Left hindlimb (tissue), 1 donor: ENCODE measurements at places on chromosomes 2 and 18.

- DNase-seq = no peak
These were observed 139.5 kb upstream of the SETBP1 start for GRCh38 chr18:44541159-44541558.

DNA sequence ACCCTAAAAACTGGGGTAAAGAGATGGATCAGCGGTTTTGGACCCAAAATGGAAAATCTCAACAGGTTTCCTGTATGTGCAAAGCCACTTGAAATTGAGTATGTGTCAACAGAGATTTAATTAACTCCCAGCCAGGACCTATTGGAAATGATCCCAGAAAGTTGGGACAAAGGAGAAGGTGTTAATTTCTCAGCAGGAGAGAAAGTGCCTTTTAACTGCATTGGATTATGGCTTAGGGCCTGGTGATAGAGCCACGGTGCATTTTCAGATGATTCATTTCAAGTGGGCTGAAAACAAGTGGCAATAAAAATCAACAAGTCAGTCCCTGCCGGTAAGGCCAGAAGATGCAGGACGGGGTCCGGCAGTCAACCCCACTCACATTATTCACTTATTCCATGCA lies 80.2 kb upstream of the BCL11A start:
- DNase-seq = no peak

DNA sequence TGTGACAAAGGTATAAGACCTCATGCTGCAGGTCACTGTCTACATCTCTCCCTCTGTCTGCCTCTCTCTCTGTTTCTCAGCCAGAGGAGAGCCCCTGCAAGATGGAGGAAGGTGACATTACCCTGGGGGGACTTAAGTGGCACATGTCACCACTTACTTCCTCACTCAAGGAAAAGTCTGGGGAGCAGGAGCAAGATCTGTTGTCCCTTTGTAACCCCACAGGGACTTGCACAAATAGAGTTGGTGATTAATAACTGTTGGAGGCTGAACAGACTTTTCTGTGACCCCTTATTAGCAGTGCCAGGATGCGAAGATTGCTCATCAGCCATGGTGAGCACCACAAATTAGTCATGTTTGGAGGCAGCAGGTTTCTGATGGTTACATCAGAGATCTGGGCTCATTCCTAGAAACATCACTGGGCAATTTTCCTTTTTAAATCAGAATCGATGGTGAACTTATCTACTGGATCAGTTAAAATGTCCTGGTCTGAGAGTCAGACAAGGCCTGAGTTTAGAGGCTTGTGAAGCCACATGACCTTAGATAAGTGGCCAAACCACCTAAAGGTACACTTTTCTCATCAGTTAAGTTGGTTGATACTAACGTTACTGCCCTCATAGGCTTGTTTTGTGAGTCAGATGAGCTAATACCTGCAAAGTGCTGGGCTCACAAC lies 81.2 kb upstream of the LTBP1 start:
- DNase-seq = no peak

DNA sequence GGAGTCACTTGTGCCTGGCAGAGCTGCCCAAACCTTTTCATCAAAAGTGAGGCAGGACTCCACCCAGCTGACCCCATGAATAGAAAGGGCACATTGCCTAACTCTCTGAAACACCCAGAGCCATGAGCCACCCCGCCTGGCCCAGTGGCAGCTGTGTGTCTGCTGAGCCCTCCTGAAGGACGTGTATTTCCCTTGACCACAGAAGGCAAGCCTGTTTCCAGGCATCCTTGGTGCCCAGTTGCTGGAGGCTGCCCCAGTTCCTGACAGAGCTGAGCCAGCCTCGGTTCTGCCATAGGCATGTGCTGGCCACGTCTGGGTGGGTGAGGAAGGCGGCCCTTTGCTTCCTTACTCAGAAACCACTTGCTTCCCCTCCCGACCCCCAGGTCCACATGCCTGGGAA lies 124.7 kb upstream of the GLI2 start:
- no peak for DNase-seq
